ENCODE measurements at places on chromosomes 3 and 15.

- DNase-seq, result no peak
Measured at GRCh38 chr3:10447527-10448260, 57.7 kb downstream of the ATP2B2 start.

DNA sequence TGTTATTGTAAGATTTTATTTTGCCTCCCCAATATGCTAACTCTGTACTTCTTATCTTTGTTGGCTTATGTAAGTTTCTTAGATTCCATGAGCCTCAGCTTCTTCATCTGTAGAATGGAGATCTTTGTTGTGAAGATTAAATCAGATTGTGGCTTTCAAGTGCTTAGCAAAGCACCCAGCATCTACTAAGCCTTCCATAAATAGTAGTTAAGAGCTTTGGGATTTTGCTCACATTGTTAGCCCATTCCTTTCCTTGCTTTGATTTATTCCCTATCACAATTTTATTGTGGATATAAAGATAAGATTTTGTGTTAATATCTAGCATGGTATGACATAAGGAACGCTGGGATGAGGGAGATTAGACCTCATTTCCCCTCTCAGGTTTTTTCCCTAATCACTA lies 501.4 kb downstream of the PYDC2 start:
- DNase-seq, result no peak

- no peak for DNase-seq
Measured at GRCh38 chr3:113245761-113246161, 34.4 kb downstream of the BOC start.

GRCh38 chr3:43138488-43139231 lies 32.8 kb upstream of the POMGNT2 start:
- DNase-seq, result no peak

GRCh38 chr3:66164155-66164554 lies 56.6 kb upstream of the SLC25A26 start:
- no peak for DNase-seq

- no peak for DNase-seq
Measured at GRCh38 chr15:39511000-39511915, 69.6 kb upstream of the THBS1 start.

DNA sequence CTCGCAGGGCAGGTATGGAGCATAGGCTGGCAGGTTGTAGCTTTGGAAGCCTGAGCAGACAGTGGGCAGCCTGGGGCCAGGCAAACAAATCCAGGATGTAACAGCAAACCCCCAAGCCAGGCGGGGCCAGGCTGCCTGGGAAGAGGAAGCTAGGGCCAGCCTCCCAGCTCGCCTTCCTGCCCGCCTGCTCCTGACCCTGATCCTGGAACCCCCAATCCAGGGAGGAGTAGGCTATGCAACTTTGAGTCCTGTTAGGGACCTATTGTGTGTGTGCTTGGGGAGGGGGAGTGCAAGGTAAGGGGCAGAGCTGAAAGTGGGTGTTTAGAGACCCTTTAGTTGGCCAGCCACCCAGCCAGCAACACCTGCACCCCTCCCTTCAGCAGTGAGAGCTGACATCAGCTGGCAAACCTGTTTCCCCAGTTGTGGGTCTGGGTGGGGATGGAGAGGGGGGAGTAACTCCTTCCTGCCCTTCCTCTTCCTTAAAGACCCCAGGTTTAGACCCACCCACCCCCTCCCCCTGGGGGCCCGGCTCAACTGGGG lies 2.5 kb downstream of the NBEAL2 start:
- no peak for DNase-seq

DNA sequence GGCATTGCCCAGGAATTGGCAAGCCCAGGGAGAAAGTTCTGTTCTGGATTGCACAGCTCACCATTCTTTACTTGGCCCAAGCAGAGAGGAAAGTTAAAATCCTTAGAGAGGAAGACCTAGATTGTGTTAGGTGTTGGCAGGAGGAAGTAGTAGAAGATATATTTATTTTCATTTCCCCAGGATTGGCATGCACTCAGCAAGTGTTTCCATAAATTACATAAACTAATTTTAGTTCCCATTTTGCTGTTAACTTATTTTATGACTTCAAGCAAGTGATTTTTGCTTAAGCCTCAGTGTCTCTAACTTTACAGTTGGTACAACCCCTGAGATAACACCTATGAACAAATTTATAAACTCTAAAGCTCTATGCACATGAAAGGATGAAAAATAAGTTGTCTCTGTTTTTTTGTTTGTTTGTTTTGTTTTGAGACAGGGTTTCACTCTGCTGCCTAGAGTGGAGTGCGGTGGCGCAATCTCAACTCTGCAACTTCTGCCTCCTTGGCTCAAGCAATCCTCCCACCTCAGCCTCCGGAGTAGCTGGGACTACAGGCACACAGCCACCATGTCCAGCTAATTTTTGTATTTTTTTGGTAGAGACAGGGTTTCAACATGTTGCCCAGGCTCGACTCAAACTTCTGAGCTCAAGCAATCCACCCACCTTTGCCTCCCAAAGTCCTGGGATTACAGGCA lies 31.2 kb upstream of the TOP2B start:
- DNase-seq, result no peak

GRCh38 chr3:184559336-184559735 lies 2.2 kb upstream of the EPHB3 start:
- DNase-seq, result peak; percentile 80

DNA sequence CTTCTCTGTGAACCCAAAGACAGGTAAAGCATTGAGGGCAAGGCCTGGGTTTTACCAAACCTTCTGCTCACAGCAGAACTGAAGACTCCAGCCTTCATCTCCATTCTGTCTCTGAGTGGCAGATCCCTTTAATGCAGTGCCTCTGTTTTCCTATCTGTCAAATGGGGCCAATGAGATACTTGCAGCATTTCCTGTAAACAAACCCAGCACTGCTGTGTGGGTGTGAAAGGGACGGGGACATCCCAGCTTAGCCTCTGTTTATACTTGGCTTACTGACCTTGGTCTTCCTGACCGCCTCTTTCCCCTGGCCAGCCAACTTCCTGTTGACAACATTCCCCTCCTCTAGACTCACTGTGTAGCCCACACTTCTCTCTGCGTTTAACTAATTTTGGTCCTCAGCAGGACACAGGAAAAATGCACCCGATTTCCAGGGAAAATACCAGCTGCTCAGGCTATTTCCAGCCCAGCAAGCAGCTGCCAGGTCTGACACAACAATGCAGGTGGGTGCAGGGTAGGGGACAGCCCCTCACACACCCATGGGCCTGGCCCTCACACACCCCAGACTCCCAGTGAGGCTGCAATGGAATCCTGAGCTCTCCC lies 105.9 kb upstream of the HERC1 start:
- DNase-seq, result no peak

GRCh38 chr3:134059035-134059601 lies 29.4 kb upstream of the SLCO2A1 start:
- DNase-seq, result no peak

DNA sequence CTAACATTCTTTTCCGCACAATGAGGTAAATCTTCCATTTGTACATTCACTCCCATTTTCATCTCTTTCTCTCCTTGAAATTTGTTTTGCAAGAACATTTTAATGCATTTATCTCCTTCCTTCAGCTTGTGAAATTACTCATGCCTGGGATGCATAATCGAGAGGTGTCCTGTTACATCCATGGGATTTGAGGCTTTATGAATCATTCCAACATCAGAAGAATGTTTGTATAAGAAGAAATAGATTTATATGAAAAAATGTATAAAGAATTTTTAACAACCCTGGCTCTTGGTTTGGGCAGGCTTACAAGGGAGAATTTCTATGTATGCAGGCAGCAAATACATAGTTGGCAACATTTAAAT lies 93.2 kb upstream of the MBNL1 start:
- no peak for DNase-seq

DNA sequence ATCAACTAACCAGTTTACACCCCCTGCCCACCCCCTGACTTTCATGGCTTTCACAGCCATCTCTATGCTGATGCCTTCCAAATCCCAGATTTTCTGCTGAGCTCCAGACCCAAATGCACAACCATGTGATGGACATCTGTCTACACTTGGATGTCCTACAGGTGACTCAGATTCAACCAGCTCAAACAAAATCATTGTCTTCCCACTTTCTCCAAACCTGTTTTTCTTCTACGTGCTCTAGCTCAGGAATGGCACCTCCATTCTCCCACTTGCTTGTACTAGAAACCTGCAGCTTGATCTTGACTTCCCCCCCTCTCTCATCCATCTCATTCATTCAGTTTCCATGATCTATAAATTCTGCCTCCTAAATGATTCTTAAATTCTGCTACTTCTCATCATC lies 34.1 kb upstream of the RARRES1 start:
- DNase-seq, result no peak

DNA sequence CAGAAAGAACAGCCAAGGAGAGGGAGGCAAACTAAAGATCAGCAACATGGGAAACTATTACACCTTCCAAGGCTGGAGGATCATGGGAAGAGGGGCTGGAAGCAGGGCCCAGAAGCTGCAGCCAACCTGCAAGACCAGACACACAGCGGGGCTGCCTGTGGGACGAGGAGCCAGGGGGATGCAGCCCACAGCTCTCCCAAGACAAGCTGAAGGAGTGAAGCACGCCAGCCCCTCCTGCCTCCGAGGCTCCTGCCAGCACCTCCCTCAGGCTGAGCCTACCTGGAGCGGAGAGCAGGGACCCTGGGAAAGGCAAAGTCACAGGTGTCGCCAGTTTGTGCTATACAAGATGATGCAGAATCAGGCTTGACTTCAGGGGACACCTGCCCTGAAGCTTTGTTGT lies 133.3 kb downstream of the OSBPL10 start:
- no peak for DNase-seq

GRCh38 chr15:90994059-90994416 lies 297 bp downstream of the PRC1 start:
- no peak for DNase-seq

- DNase-seq, result no peak
Measured at GRCh38 chr3:173785004-173785403, 387.5 kb downstream of the NLGN1 start.

DNA sequence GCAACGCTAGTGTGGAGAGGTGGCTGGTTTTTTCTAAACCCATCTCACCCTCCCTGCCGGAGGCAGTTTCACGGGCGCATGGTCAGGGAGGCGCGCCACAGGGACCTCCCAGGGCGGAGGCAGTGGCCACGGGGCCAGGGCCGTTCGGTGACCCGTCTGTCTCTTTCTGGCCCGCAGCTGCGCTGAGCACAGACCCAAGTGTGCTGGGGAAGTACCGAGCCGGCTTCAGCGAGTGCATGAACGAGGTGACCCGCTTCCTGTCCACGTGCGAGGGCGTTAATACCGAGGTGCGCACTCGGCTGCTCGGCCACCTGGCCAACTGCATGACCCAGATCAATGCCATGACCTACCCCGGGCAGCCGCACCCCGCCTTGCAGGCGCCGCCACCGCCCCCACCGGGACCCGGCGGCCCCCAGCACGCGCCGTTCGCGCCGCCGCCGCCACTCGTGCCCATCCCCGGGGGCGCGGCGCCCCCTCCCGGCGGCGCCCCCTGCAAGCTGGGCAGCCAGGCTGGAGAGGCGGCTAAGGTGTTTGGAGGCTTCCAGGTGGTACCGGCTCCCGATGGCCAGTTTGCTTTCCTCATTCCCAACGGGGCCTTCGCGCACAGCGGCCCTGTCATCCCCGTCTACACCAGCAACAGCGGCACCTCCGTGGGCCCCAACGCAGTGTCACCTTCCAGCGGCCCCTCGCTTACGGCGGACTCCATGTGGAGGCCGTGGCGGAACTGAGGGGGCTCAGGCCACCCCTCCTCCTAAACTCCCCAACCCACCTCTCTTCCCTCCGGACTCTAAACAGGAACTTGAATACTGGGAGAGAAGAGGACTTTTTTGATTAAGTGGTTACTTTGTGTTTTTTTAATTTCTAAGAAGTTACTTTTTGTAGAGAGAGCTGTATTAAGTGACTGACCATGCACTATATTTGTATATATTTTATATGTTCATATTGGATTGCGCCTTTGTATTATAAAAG lies 1.8 kb downstream of the HES1 start:
- no peak for DNase-seq

DNA sequence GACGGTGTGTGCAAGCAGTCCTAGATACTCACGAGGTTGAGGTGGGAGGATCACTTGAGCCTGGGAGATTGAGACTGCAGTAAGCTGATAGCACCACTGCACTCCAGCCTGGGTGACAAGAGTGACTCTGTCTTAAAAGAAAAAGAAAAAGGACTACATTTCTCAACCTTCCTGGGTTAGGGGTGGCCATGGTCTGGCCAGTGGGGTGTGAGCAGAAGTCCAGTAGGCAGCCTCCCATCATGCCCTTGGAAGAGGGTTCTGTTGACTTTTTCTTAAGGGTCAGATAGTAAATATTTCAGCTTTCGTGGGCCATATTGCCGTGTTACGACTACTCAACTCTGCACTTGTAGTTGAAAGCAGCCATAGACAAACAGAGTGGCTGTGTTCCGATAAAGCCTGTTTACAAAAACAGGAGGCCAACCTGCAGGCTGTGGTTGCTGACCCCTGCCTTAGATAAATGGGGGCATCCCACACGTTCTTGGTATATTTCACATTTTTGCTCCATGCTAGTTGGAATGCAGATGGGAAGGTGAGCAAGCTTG lies 31.0 kb upstream of the PDE8A start:
- DNase-seq, result no peak

- no peak for DNase-seq
Measured at GRCh38 chr15:74405823-74406222, 27.9 kb downstream of the SEMA7A start.

DNA sequence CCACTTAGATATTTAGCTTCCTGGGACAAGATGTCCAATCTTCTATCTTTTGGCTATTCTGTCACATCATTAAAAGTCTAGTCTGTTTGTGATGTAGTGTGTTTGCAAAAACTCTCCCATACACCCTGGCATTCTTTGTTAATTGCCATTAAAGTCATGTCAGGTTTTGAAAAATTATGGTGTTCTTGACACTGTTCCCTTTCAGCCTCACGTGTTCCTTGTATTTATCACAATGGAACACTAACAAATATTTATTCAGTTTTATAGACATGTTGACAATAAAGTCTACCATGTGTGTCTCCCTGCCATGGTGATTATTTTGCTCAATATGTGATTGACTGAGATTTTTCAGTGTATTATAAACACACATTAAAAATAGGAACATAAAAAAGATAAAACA lies 9.4 kb upstream of the CACNA1D start:
- peak; percentile 76 for DNase-seq

GRCh38 chr3:25826510-25826909 lies 36.6 kb downstream of the OXSM start:
- no peak for DNase-seq

All from LNCaP clone FGC (cell line).